ENCODE measurements at places on chromosomes 2 and 18.

- H3K27me3 ChIP-seq: no peaks in the 10 kb centered on the region
- DNase-seq: peak; percentile 83
- H3K27ac ChIP-seq: no peak within 1 kb of the TSS
- H3K4me3 ChIP-seq: peak within 1 kb of the TSS; percentile 42
- H3K4me1 ChIP-seq: no peaks in the 10 kb centered on the region
These were observed at the start of gene SLC19A3 for GRCh38 chr2:227717687-227718567. SLC19A3 (minus strand) TSS chr2:227718028; CDS start chr2:227702318, 15,710 bp downstream.

DNA sequence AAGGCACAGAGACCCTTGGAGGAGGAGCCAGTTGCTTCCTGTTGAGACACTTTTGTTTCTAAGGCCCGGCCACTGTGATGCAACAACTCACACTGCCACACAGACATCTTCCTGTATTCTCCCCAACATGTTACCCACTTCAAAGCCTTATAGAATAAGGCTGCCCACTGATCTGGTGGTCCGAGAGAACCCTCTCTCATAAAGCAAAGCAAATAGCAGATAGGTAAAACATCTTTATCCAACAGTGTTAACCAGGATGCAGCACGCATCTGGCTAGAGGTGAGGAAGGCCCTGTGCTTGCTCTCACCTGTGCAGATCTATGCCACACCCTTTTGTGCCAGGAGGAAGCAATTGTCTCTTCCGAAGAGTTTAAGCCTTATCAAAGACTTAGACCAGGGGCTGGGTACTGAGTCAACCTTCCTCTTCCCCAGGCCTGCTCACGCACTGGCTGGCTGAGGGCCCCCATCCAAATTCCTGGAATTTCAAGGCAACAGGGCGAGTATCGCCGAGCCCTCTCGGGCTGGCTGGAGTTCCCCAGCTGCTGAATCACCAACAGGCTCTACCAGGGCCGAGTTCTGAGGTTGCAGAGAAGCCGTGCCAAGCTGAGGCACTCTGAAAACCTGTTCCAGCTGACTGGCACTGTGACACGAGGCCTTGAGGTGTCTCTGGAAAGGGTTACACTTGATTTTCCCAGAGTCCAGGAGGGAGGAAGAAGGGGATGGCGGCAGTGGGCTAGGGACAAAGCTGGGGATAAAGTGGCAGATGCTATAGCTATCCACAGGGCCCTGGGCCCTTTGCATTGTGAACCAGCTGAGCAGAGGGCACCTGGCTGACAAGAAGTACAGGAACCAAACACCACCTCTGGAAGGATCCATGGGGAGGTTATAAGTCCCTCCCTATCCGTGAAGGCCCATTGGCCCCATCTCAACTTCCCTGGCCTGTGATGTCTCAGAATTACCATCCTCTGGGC is 29.3 kb downstream of the TGFA start:
- DNase-seq: no peak
- H3K36me3 ChIP-seq: no peaks in the 10 kb centered on the region
- H3K4me1 ChIP-seq: no peaks in the 10 kb centered on the region
- H3K4me3 ChIP-seq: no peak overlapping the region

GRCh38 chr2:111005307-111005706 is 115.4 kb upstream of the BCL2L11 start:
- H3K4me1 ChIP-seq: no peaks in the 10 kb centered on the region
- no peak overlapping the region for H3K4me3 ChIP-seq
- DNase-seq: no peak

DNA sequence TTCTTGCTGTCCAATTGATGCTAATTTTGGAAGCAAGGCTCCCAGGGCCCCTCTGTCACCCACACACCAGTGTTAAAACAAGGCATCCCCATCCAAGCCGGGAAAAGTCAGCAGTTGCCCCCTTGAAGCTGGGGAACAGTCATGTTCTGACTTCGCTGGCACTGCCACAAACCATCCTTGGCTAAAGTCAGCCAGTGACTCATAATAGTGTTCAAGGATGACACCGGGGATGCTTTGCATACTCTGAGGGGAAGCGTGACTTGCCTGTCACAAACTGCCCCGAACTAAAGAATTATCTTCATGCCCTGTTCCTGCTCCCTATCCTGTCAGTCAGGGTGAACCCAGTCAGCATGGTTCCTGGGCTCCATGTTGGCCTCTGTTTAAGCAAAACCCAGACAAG is 37.0 kb downstream of the TGFA start:
- no peak overlapping the region for H3K27ac ChIP-seq
- H3K36me3 ChIP-seq: no peaks in the 10 kb centered on the region

GRCh38 chr2:118671701-118672454 is 175.6 kb downstream of the EN1 start:
- no peaks in the 10 kb centered on the region for H3K36me3 ChIP-seq
- no peak overlapping the region for H3K4me3 ChIP-seq
- H3K27me3 ChIP-seq: no peaks in the 10 kb centered on the region
- no peak overlapping the region for H3K27ac ChIP-seq
- H3K4me1 ChIP-seq: no peaks in the 10 kb centered on the region
- DNase-seq: no peak

DNA sequence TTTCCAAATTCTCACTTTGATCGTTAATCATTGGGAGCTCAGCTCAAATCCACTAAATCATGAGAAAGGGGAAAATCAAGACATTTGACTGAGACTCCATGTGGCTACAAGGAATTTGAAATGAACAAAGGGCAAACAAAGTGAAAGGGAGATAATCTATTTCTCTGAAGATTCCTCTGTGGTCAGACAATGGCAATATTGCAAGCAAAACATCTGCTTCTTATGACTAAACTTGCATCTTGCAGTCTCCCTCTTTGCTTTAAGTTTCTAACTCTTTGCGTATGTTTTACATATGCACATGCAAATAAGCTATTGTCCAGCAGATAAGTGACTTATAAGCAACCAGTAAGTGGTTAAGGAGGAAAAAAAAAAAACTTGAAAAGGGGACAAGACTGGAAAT is 299.1 kb upstream of the NXPH2 start:
- H3K4me3 ChIP-seq: no peak overlapping the region
- H3K36me3 ChIP-seq: no peaks in the 10 kb centered on the region
- no peaks in the 10 kb centered on the region for H3K4me1 ChIP-seq

DNA sequence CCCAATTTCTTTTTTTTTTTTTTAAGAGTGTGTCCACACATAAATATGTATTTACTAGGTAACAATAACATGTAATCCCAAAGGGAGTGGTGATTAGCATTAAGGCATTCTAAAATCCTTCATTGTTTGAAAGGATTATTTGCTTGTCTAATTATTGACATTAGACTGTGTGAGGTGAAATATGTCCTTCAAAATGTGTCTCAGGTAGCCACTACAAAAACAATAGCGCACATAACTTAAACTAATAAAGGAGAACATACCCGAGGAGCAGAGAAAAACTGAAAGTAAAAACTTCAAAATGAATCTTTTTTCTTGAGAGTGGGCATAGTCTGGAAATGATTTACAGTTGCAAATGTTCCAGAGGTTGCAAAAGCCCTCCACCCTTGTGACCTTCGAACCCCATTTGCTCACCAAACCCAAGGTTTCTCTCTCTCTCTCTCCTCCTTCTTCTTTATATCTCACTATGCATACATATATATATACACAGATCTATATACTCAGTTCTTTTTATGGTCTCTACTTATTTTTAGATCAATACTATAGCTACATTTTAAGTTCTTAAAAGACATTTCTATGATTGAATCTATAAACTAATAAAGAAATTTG is 24.4 kb upstream of the FRZB start:
- H3K27me3 ChIP-seq: no peaks in the 10 kb centered on the region
- no peak overlapping the region for H3K27ac ChIP-seq
- DNase-seq: no peak
- H3K36me3 ChIP-seq: no peaks in the 10 kb centered on the region
- peaks cover 22% of the 10 kb centered on the region for H3K4me1 ChIP-seq

DNA sequence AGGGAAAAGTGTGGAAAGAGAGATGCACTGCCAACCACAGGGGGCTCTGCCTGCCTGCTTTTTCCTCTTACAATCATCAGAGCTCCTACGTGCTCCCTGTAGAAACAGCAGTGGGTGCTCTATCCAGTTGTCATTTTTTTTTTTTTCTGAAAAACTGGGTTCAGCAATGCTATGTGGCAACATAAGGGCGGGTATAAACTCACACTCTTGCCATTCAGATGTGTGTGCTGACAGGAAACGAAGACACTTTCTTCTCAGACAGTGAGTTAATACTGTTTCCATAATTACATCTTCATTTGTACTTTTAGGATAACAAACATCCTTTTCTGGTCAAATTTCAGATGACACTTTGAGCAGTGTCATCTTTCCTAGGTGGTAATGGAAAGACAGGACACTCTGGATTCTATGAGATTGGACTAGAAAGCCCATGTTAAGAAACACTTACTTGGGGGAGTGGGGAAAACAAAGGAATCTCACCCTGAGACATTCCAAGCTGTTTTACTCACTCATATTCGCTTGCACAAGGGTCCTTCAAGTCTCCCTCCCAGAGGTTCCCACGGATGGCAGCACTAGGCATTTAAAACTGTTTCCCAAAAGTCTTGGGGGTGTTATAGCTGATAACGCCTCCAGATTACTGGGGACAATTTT is 41.3 kb downstream of the CCDC93 start:
- no peak for DNase-seq
- H3K36me3 ChIP-seq: peaks cover 5% of the 10 kb centered on the region
- H3K27ac ChIP-seq: no peak overlapping the region
- no peaks in the 10 kb centered on the region for H3K27me3 ChIP-seq
- no peaks in the 10 kb centered on the region for H3K4me1 ChIP-seq
- H3K4me3 ChIP-seq: no peak overlapping the region

- H3K27ac ChIP-seq: peak overlapping the region; percentile 25
- H3K36me3 ChIP-seq: no peaks in the 10 kb centered on the region
- no peak overlapping the region for H3K4me3 ChIP-seq
- no peaks in the 10 kb centered on the region for H3K4me1 ChIP-seq
These were observed 14.9 kb downstream of the ELMOD3 start for GRCh38 chr2:85369500-85369899.

GRCh38 chr2:182894174-182894573 is 27.7 kb upstream of the FRZB start:
- no peak overlapping the region for H3K27ac ChIP-seq
- H3K4me3 ChIP-seq: no peak overlapping the region
- DNase-seq: no peak
- peaks cover 22% of the 10 kb centered on the region for H3K4me1 ChIP-seq
- H3K27me3 ChIP-seq: no peaks in the 10 kb centered on the region

DNA sequence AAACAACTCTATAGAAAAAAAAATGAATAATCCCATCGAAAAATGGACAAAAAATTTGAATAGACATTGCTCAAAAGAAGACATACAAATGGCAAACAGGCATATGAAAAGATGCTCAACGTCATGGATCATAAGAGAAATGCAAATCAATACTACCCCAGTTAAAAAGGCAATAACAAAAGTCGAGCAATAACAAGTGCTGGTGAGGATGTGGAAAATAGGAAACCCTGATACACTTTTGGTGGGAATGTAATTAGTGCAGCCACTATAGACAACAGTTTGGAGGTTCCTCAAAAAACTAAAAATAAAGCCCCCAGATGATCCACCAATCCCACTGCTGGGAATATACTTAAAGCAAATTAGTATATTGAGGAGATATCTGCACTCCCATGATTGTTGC is 701.5 kb downstream of the NUP35 start:
- DNase-seq: no peak
- H3K27me3 ChIP-seq: no peaks in the 10 kb centered on the region
- no peak overlapping the region for H3K27ac ChIP-seq

DNA sequence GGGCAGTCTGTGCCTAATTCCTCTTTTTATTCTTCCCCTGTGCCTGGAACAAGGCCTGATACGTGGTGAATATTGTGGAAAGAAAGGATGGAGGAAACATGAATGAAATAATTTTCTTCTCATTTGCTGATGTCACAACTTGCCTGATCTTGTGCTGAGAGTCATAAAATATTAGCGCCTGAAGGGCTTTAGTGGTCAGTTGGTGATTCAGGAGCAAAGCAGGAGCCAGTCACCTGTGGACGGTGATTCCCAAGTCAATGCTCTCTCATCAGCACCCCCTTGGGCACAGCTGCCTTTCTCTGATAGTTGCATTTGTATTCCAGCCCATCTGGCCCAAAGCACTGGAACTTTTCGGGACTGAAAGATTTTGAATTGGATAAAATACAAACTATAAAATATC is 502.6 kb upstream of the RAB12 start:
- H3K36me3 ChIP-seq: no peaks in the 10 kb centered on the region
- H3K4me1 ChIP-seq: no peaks in the 10 kb centered on the region
- H3K4me3 ChIP-seq: no peak overlapping the region
- no peak for DNase-seq
- no peaks in the 10 kb centered on the region for H3K27me3 ChIP-seq

DNA sequence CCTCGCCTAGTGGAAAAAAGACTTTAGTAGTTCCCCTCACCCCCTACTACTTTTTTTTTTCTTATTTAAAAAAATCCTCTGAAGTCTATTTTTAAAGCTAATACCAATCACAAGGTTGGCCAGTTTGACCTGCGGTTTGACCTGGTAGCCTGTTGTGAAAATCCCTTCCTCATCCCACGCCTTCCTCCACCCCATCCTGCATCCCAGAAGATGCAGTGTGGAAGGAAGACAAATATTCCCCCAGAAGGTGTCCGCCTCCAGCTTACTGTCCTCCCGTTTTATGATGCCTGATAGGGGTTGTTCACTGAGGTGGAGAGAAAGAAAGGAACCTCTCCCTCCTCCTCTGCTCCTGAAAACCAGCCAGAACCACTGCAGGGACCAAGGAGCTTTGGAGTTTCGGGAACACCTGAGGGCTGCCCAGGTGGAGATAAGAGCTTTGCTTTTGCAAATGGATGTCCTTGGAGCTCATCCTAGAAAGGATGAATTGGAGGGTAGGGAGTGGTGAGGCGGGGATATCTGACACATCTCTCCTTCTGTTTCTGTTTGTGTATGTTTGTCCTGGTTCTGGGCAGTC is 909 bp downstream of the ATP6V1C2 start:
- H3K4me1 ChIP-seq: peaks cover 13% of the 10 kb centered on the region
- DNase-seq: no peak
- H3K4me3 ChIP-seq: peak overlapping the region; percentile 45
- H3K27ac ChIP-seq: no peak overlapping the region
- no peaks in the 10 kb centered on the region for H3K36me3 ChIP-seq

DNA sequence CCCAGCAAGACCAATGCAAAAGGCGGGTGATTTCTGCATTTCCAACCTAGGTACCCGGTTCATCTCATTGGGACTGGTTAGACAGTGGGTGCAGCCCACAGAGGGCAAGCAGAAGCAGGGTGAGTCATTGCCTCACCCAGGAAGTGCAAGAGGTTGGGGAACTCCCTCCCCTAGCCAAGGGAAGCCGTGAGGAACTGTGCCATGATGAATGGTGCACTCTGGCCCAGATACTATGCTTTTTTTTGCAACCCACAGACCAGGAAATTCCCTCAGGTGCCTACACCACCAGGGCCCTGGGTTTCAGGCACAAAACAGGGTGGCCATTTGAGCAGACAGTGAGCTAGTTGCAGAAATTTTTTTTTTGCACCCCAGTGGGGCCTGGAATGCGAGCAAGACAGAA is 662.6 kb upstream of the ACVR2A start:
- no peak overlapping the region for H3K27ac ChIP-seq
- no peak for DNase-seq
- H3K36me3 ChIP-seq: no peaks in the 10 kb centered on the region
- no peak overlapping the region for H3K4me3 ChIP-seq
- H3K27me3 ChIP-seq: no peaks in the 10 kb centered on the region
- H3K4me1 ChIP-seq: no peaks in the 10 kb centered on the region

Data from A673 (cell line).